ENCODE measurements at places on chromosomes 12 and 14.

DNA sequence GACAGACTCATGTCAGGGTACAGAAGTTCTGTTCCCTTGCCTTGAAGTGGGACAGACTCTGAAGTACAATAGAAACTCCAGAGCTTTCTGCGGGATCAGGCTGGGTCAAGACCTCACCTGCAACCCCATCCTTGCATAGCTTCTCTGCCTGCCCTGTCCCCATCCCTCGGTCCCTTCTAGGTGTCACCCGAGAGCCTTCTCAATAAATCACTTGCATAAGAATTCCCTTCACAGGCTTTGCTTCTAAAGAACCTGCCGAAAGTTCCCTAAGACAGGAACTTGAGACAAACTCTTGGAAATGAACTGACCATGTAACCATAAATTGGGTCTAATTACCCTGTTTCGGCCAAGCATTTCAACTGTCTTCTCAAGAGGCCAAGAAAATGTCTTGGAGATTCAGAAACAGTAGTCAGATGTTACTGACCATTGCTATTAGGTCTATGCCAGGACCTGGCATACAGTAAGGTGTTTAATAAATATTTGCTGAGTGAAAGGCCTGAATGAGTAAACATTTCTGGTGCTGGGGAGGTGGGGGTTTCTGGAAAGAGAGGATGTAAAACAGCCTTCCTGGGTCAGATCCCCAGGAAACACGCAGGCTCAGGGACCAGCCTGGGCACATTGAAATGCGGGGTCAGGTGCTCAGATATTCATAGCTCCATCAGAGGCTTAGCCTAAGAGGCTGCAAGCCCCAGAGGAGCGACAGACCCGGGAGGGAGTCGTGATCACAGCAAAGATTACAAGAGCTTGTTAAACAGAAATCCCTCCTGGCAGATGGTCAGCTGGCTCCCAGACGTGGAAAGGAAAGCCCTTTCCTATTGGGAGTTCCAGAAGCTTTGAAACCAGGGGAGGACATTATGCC lies 226.2 kb upstream of the LHX5 start:
- H3K4me3 ChIP-seq, result no peak overlapping the region
- H3K27me3 ChIP-seq, result no peaks in the 10 kb centered on the region
- no peak overlapping the region for H3K27ac ChIP-seq
- H3K4me1 ChIP-seq, result no peaks in the 10 kb centered on the region
- no peaks in the 10 kb centered on the region for H3K36me3 ChIP-seq

DNA sequence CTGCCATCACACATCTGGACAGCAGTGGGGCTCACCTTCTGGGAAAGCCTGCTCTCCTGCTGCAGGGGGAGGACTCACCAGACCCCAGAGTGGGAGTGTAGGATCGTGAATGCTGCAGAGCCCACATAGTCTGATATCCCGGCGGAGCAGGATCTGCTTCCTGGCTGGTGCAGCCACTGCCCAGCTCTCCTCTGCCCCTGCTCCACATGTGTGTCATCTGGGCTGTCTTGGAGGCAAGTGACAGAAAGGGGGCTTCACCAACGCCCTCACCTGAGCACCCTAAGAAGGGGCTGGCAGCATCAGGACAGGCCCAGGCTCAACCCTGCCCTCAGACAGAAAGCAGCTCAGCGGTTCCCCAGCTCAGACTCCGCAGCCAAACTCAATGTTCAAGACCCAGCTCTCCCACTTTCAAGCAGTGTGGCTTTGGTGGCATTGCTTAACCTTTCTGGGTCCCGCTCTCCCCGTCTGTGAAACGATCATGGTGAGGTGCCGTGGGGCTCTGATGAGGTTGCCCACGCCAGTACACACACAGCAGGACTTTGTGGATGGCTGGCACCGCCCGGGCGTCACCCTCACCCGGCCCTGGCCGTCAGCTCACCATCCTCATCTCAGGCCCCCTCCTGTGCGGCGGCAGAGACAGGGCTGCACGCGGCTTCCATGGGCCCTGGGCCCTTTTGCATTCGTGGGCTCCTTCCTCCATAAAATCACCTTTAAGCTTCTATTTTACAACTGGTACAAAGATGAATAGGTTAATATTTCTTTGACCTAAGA lies 91.0 kb upstream of the SFSWAP start:
- no peak for DNase-seq
- H3K4me1 ChIP-seq, result no peaks in the 10 kb centered on the region
- no peak overlapping the region for H3K27ac ChIP-seq
- H3K36me3 ChIP-seq, result no peaks in the 10 kb centered on the region
- H3K4me3 ChIP-seq, result no peak overlapping the region
- no peaks in the 10 kb centered on the region for H3K27me3 ChIP-seq

DNA sequence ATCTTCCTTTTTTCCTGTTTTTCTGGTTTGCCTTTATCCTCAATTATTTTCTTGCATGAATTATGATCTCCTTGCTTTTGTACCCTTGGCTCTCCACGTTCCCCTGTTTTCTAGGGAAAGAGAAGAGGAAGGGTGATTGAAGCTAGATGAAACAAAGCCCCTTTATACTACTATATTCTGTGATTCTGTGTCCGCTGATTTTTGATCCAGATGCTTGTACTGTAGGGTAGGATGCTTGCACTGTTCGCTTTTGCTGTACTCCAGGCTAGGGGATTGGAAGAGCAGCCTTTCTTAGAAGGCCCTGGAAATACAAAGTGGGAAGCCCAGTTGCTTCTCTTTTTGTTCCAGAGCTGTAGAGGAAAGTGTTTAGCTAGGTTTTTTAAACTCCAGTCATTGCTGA lies 35.1 kb upstream of the KLHDC2 start:
- H3K27me3 ChIP-seq, result no peaks in the 10 kb centered on the region
- H3K4me3 ChIP-seq, result no peak overlapping the region
- H3K27ac ChIP-seq, result no peak overlapping the region
- H3K4me1 ChIP-seq, result no peaks in the 10 kb centered on the region
- no peaks in the 10 kb centered on the region for H3K36me3 ChIP-seq

DNA sequence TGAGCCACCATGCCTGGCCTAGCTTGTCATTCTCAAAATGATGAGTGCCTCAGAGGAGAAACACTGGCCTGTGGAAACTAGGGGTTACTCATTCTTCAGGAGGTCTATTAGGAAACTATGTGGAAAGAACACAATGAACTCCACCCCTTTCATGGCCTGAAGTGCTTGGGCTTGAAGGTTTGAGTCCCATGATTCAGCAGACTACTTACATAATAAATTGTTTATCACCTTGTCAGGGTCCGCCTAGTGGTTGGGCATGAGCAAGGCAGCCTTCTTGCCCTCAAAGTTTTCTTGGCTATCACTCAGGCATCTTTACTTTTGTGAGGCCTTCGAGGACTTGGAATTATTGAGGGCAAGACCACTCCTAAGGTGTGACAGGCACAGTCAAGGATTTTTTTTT lies 251.2 kb downstream of the ACSS3 start:
- no peak overlapping the region for H3K27ac ChIP-seq
- no peaks in the 10 kb centered on the region for H3K36me3 ChIP-seq
- no peaks in the 10 kb centered on the region for H3K4me1 ChIP-seq
- no peaks in the 10 kb centered on the region for H3K27me3 ChIP-seq
- no peak overlapping the region for H3K4me3 ChIP-seq
- DNase-seq, result no peak

GRCh38 chr14:92551044-92551841 lies 37.7 kb downstream of the RIN3 start:
- peaks cover 20% of the 10 kb centered on the region for H3K4me1 ChIP-seq
- H3K4me3 ChIP-seq, result peak overlapping the region; percentile 6
- DNase-seq, result no peak
- H3K27ac ChIP-seq, result no peak overlapping the region

DNA sequence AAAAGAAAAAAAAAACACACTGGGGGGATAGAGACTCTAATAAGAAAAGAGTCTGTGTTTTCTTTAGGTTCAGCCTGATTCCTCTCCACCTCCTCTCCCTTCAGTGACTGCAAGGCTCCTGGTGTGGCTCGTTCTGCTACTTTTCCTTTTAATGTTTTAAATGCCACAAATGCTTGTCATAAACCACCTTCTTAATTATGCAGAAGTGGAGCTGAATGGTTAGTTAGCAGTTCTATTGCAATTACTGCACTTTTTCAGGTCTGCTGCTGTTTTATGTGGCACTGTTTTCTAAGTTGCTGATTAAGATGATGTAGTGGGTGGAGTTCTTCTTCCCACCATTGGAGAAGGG lies 878.1 kb downstream of the DIO2 start:
- DNase-seq, result no peak
- no peak overlapping the region for H3K27ac ChIP-seq
- no peaks in the 10 kb centered on the region for H3K36me3 ChIP-seq

DNA sequence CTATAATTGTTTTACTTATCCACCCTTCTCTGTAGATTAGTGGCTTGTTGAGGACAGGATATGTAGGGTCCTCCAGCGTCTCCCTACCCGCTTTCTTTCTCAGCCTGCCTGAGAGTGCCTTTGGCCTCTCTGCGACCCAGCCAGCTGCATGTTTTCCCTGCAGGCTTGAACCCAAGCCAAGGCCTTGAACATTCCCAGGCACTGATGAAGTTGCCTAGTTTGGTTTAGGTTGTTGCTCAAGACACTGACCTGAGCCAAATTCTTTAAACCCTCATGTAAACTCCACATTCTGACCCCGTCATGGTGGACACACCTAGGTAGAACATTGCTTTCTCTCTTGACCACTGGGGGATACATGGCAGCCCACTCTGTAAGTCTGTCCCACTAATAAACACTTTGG lies 33.4 kb upstream of the TXNRD1 start:
- no peak overlapping the region for H3K4me3 ChIP-seq
- DNase-seq, result no peak
- no peaks in the 10 kb centered on the region for H3K4me1 ChIP-seq
- H3K27me3 ChIP-seq, result no peaks in the 10 kb centered on the region
- no peaks in the 10 kb centered on the region for H3K36me3 ChIP-seq

- DNase-seq, result no peak
- no peak overlapping the region for H3K27ac ChIP-seq
- no peaks in the 10 kb centered on the region for H3K36me3 ChIP-seq
- H3K27me3 ChIP-seq, result no peaks in the 10 kb centered on the region
- no peak overlapping the region for H3K4me3 ChIP-seq
Observed at GRCh38 chr14:25463480-25463879, 413.5 kb upstream of the STXBP6 start.

Data from CD4-positive, CD25-positive, alpha-beta regulatory T cell (primary cell).